ENCODE measurements at places on chromosomes 4 and X.

GRCh38 chr4:41026971-41027370 lies 187.4 kb downstream of the APBB2 start:
- DNase-seq, result no peak

GRCh38 chrX:16852617-16853179 lies 17.5 kb downstream of the RBBP7 start:
- DNase-seq, result no peak

- DNase-seq, result no peak
Measured at GRCh38 chr4:48184882-48185281, 50.8 kb upstream of the TXK start.

- DNase-seq, result no peak
Measured at GRCh38 chrX:148376342-148376741, 124.1 kb upstream of the AFF2 start.

DNA sequence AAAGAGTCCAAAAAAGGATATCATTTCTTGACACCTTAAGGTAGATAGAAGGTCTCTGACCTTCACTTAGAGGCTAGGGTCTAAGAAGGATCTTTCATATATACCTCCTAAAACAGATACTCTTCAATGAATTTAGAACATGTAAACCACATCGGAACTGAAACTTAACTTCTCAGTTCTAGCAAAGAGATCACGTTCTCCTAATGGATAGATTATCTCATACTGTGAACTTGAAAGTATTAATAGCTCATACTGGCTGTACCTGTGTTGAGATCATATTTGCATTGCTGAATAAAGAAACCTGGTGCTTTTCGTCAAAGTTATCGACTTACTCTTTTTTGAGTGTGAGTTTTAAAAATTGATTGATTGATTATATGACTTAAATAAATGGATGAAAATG lies 353.8 kb downstream of the EPHA5 start:
- no peak for DNase-seq

- DNase-seq, result no peak
Measured at GRCh38 chr4:78659264-78659663, 107.7 kb downstream of the ANXA3 start.

GRCh38 chrX:154029439-154029838 lies 9.7 kb upstream of the IRAK1 start:
- no peak for DNase-seq

GRCh38 chr4:140353786-140354185 lies 19.7 kb upstream of the SCOC start:
- DNase-seq, result no peak

DNA sequence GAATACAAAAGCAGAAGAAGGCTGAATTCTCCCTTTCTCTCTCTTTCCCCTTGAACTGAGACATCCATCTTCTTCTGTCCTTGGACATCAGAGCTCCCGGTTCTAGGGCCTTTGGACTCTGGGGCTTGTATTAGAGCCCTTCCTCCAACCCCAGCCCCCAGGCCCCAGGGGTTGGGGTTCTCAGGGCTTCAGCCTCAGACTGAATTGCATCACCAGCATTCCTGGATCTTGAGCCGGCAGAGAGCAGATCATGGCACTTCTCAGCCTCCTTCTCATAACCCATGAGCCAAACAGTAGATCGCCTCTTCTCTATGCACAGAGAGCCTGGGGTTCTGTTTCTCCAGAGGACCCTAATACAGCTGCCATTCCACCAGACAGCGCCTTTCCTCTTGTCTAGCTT lies 25.3 kb upstream of the CLDN24 start:
- DNase-seq, result no peak

GRCh38 chr4:183905081-183905592 lies at the start of gene STOX2:
Gene STOX2, plus strand, starts transcription at chr4:183905307. Its CDS starts 1,484 bp downstream, at chr4:183906791.
- peak; percentile 58 for DNase-seq

DNA sequence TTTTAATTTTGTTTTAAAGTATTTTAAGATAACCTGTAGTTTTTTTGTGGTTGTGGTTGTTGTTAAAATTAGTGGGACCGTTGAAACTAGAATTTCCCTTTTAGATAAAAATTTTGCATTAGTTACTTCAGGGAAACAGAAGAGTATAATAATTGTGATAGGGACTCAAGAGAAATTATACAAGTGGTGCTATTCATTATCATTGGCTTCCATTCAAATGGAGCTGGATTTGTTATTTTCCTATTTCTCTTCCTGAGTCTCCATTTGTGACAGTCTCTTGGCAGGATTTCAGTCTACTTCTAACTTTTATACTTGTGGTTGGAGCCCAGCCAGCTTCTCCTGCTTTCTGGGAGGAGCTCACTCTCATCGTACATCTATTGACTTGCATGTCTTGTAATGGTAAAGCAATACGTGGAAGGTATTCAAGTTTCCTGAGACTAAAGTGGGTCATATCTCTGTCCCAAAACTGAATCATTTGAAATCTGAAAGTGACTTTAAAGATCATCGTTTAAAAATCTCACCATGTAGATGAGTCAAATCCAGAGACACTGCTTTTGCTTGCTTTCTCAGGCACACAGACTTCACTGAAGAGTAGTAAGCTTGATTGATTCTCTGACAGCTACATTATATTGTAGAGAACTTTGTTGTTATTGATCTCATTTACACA lies 155.8 kb downstream of the RPA4 start:
- no peak for DNase-seq

GRCh38 chr4:118224243-118224829 lies 128.5 kb downstream of the PRSS12 start:
- no peak for DNase-seq

- no peak for DNase-seq
Measured at GRCh38 chrX:41302370-41302769, 31.6 kb upstream of the DDX3X start.

DNA sequence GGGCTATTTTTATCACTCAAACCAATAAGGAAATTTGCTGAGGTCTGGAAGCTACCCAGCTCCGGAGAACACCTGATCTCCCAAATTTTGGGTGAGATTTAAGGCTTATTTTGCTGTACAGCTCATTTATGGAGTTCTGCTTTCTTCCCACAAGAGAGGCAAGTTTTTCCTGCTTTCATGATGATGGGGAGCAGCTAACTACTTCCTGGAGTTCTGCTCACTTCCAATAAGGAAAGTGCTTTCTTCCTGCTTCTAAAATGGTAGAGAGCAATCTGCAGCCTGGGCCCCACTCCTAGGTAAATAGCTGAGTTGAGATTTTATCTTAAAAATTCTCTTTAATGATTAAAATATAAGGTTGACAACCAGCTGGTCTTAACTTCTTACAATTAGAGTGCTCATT lies 606.0 kb upstream of the HTR2C start:
- no peak for DNase-seq

DNA sequence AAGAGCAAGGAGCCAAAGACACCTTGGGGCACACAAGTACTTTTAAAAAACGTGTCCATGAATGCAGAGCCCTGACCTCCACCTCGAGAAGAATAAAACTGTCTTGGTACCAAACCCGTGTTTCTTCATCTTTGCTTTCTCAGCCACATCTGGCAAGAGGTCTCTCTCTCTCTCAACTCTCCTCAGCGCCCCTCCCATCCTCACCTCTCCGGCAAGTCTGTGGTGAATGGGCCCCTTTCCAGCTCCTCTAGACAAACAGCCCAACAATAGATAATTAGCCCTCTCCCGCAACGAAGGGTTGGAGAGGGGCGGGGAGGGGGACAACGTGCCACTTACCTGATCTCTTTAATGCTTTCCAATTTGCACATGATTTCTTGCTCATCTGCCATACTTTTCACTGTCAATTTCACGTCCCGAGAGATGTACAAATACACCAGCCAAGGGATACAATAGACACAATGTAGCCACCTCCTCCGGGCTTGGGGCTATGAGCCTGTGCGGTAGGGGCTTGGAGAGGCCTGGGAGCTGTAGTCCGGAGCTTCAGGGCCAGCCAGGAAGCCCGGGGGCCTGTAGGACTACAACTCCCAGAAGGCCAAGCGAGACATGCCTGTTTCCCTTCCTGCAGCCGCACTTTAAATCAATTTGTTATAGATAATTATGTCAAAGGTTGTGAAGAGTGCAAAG lies at the start of gene ZC4H2:
TSS of gene ZC4H2 (minus strand) at position 462 of the 684 bp plus-strand sequence. CDS start at position 389, 73 bp downstream.
- peak; percentile 83 for DNase-seq

DNA sequence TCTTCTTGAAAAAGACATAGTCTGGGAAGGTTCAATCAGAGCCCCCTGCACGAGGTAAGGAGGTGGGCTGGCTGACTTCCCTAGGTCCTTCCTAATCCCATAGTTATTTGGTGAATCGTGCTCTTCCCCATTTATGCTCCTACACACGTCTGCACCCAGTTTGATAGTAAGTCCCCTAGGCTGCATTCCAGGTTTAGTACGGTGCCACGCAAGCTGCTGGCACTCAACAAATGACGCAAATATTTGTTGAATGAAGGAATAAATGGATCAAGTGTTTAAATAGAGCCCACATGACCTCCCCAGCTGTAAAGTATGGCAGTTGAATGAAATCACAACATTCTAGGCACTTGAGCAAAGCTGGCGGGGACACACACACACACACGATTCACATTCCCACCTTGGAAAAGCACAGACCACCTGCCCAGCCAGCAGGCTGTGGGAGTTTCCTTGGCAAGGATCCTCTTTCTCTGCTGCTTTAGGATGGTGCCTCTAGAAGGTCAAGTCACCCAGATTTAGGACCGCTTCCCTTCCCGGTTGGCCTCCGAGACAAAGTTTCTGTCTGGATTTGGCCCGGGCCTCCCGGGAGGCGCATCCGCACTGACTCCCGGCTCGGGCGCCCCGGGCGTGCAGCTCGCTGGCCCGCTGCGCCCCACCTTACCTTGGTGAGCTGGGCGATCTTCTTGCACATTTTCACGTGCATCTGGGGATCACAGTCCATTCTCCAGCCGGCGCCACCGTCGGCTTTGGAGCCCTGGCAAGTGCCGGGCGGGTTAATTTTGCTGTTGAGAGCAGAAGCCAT lies 721 bp downstream of the FAM184B start:
- no peak for DNase-seq

DNA sequence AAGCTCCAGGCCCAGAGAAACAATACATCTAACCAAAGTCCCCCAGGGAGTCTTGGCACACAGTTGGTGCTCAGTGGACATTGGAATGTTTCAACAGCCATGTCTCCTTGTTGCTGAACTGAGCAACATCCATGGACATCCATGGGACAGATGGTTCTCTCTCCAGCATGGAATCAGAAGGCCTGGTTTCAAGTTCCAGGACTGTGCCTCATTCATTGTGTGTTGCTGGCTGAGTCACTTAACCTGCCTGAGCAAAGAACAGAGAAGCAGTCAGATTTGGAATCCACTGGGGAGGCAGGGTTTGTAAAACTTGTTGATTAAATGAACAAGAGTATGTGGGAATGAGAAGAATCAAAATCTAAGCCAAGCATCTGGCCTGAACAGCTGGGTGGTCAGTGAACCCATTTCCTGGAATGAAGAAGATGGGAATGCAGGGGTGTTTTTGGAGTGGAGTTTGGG lies 147.9 kb downstream of the CHIC2 start:
- no peak for DNase-seq

GRCh38 chr4:153229545-153229944 lies 25.3 kb downstream of the TRIM2 start:
- DNase-seq, result no peak

- no peak for DNase-seq
Measured at GRCh38 chr4:108315694-108316093, 147.0 kb upstream of the LEF1 start.

DNA sequence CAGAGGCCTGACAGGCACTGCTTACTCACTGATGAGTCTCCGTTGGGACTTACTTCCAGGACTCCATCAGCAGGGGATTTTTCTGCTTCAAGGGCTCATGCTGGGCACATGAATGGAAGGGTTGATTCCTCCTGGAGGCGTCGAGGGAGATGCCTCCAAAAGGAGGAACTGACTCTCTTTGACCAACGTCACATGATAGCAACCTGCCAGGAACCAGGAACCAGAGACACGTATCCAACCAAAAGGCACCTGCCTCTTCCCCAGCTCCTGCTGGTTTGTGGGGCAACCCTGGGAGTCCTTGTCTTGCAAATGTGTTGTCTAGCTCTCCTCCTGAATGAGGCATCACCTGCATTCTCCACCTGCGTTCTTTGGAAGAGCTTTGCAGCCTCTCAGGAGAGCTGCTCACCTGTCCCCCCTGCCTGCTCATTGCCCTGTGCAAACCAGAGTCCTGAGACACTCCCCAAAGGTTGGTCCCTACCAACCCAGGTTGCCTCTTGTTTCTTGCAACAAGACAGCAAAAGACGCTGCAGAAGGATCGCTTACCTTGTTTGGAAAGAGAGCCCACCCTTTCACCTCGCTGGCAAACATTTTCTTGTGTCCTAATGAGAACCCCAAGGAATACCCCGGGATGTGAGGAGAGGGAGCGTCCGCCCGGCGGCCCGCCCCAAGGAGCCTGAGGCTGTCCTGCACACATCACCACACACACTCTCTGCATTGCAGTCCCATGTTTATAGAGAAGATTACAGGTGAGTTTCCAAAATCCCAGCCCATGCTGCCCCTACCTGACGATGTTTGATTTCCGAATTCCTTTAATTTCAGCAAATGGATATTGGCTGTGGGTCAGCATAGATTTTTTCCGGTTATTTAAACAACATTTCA lies 30.5 kb upstream of the SHOX start:
- DNase-seq, result no peak

- DNase-seq, result no peak
Measured at GRCh38 chrX:56795309-56795868, 66.3 kb downstream of the NBDY start.

- DNase-seq, result no peak
Measured at GRCh38 chr4:171117457-171117856, 695.7 kb upstream of the GALNTL6 start.

DNA sequence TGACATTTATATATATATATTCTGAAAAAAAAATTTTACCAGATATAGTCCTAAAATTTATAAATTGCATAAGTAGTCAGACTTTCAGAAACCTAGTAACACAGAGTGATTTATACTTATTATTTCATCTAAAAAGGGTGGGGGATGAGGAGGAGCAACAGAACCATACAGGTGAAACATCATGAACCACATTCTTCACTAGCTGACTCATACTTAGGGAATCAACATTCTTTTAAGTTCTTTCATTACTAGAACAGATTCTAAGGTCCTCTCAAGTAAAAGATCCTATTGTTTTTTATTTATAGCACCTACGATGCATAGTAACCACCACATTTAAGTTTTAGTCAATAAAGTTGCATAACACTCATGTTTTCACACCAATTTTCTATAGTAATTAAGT lies 166.1 kb downstream of the LRBA start:
- no peak for DNase-seq

- no peak for DNase-seq
Measured at GRCh38 chr4:186010821-186011220, 58.1 kb upstream of the TLR3 start.

DNA sequence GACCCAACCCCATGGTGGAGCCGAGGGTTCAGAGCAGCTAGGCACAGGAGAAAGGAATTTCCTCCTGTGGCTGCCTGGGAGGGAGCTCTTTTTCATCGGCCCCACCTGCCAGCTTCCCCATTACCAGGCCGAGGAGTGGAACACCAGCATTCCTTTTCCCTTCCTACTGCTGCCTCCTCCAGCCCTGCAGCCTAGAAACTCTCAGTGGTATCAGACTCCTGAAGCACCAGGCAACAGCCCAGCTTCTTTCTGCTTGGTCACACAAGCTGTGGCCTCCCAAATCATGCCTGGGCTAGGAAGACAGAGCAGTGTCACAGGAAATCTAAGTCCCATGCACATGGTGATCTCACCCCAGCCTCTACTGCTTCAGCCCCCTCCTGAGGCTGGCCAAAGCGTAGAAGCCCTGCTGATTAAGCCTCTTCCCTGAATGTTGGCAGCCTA lies 30.1 kb downstream of the RTL5 start:
- no peak for DNase-seq
